ENCODE measurements at places on chromosomes 12 and 14.

GRCh38 chr14:93970965-93971634, 5.3 kb downstream of the ASB2 start:
- peak; percentile 44 for DNase-seq

DNA sequence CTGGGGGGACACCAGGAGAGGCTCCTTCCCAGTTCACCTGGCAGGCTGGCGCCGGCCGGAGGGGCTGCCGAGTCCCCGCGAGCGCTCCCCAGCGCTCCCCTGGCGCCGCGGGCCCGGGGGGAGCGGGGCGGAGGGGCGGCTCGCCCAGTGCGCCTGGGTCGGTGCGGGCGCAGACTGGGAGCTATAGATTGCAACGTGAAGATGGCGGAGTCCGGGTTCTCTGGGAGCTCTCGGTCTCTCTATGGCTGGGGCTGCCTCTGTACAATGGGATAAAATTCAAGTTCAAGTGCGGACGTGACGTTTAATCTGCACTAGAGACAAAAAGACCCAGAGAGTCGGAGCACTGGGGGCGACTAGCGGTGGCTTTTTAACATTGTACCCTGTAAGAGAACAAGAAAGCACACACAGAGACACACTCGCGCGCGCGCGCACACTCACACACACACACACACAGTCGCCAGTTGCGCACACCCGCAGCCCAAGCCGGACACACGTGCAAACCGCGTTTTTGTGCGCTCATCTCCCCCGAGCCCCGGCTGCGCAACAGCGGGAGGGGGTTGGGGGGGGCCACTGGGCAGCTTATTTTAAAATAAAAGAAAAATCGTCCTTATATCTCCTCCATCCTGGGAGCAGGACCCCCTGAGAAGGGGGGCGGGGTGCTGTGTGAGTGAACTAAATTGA, at the start of gene BCL11B:
BCL11B (minus strand) TSS at position 247 of the 681 bp plus-strand sequence. CDS start 979 bp downstream, outside the sequence.
- peak; percentile 84 for DNase-seq

GRCh38 chr14:88386256-88386794, 868 bp downstream of the SPATA7 start:
- no peak for DNase-seq

- DNase-seq = no peak
These were observed 486.2 kb downstream of the NELL2 start for GRCh38 chr12:44389896-44390295.

GRCh38 chr14:68936476-68936875, 42.6 kb downstream of the ACTN1 start:
- DNase-seq = no peak

DNA sequence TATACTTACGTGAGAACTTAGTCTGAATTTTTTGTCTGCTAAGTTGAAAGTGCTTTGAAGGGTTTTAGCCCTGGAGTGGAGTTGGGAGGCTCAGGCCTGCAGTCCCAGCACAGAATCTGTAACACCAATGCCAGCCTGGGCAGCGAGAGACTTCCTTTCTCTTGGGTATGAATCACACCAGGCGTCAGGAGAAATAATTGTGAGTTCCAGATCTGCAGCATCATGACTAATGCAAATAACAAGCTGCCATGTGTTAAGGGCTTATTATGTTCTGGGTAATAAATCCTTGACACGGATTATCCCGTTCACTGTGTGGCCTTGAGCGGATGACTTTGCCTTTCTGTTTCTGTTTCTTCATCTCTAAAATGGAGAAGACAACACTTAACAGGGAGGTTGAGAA, 70.6 kb downstream of the B4GALNT3 start:
- no peak for DNase-seq

GRCh38 chr12:93621986-93622385, 49.5 kb downstream of the SOCS2 start:
- DNase-seq = no peak

DNA sequence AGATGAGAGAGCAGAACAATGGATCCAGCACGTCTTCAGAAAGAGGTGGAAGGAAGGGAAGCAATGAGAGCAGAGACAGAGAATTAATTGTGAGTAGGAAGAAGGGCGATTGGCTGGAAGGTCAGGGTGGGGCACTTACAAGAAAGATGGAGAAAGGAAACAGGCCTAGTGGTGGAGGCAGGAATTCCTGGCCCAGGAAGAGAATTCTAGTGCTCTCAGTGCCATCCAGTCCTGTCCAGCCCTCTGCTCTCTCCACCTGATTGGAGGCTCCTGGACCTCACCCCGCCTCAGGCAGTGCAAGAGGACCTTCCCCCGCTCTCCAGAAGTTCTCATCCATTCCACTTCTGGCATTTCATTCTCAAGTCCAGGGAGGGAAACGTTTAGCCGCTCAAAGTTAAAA, 43.0 kb downstream of the NGB start:
- DNase-seq = no peak

- no peak for DNase-seq
These were observed 120.0 kb downstream of the KCNA5 start for GRCh38 chr12:5163661-5164060.

GRCh38 chr12:64890873-64891468, 66.5 kb downstream of the TBC1D30 start:
- no peak for DNase-seq

- DNase-seq = no peak
These were observed 82.1 kb downstream of the B4GALNT3 start for GRCh38 chr12:541676-542324.

DNA sequence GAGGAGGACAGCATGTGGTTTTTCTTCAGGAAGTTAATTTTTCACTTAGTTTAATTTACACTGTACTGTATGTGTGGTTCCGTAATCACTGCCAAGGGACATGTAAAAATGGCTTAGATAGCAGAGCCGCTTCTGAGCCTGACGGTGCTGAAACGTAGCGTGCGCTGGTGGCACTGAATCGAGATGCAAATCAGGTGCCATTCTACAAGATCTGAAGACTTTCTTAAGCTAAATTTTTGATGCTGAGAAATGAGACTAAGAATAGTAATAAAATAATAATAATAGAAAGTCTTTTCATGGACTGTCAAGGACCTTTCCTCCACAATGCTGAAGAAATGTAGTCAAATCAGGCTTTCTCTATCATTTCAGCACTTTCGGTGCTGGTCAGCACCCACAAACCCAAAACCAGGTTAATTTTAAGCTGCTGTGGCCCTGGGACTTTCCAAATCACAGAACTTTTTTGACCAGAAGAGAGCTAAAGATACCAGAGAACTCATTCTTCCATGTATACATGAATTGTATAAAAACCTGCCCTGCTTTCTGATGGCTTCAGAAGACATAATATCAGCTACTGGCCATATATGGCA, 183.3 kb upstream of the LMO3 start:
- no peak for DNase-seq

DNA sequence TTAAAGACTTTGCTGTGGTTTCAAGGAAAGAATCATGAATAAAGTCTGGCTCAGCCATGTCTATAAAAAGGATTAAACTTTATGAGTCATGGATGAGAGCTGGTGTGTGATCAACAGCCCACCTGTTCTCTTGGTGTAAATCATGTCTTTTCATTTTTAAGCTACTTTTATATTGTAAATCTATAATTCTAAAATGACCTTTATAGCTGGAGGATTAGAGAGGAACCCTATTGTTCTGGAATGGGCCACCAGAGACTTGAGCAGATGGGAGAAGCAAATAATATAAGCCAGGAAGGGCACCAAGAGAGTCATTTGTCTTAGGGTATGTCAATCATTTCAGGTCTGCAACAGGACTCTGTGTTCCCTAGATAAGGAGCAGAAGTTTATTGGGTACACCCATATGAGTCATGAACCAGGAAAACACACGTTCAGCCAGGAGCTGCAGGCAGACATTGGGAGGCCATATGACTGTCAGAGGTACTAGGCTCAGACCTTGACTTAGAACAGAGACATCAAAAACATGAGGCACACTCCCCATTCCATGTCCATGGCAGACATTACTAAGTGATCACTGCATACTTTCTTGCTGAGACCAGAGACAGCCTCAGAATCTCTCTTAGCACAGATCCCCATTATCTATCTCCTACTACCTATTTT, 49.3 kb downstream of the NDUFA12 start:
- no peak for DNase-seq

DNA sequence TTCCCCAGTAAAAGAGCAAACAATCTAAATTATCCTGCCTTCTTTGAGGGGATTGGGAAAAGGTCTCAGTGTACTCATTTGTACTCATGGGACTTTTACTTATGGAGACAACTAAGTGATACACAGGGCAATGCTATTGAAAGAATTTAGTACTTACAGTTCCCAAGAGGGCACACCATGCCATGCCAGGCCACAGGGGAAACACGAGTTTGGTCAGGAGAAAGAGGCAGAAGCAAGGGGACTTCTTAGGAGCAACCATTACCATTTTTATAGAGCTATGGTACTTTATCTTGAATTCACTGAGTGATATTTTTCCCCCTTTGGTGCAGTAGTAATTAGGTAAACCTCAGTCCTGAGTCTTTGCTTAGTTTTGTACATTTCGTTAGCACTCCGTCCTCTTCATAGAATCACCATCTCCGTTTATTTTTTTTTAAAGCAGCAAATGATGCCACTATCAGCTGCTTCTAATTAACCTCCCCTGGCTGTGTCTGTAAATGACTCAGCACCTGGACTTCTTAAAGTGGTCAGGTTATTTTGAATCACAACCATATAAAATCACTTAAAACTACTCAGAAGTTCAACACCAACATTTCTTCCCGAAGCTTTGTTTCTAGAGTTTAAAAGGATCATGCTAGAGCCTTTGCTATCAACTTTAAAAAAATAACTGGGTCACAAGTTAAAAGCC, 5.9 kb upstream of the WASHC3 start:
- DNase-seq = no peak

- no peak for DNase-seq
These were observed 2.4 kb upstream of the ASB2 start for GRCh38 chr14:93978735-93979134.

- DNase-seq = no peak
These were observed 37.3 kb upstream of the MYL2 start for GRCh38 chr12:110957652-110958051.

DNA sequence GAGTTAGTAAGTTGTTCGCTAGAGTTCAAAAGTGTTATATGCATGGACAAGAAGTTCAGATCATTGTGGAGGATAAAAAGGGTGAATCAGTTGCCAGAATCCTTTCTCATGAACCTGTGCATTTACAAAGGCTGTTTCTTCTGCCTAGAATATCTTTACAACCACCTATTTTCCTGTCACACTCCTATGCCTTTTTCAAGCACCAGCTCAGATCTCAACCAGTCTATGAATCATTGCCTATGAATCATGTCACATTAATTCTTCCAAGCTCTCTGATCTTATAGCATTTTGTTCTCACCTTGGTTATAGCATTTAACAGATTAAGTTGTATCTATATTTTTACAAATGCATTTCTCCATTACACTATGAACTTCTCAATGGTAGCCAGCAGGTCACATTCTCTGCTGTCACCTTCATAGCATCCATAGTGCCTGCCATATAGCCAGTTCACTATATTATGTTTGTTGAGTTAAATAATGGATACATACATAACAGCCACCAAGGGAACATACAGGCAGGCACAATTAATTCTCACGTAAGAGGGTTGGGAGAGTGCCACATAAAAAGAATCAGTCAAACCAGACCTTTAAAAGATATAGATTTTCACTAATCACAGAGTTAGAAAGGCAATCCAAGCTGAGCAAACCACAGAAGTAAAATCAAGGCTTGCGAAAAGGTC, 573.0 kb downstream of the FOXG1 start:
- DNase-seq = no peak

DNA sequence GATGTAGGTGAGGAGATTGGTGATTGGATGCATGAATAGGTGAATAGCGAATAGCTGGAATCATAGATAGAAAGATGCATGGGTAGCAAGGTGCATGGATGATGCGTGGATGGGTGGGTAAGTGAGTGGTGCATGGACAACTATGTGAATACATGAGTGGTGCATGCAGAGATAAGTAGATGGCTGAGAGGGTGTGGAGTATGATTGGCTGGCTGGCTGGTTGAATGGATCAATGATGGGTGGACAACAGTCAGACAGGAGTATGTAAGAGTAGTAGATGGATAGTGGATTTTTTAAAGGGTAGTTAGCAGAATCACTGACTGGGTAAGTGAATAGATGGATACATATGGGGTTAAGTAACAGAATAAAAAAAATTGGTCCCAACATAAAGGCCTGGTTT, 33.9 kb downstream of the SERPINA3 start:
- DNase-seq = no peak

DNA sequence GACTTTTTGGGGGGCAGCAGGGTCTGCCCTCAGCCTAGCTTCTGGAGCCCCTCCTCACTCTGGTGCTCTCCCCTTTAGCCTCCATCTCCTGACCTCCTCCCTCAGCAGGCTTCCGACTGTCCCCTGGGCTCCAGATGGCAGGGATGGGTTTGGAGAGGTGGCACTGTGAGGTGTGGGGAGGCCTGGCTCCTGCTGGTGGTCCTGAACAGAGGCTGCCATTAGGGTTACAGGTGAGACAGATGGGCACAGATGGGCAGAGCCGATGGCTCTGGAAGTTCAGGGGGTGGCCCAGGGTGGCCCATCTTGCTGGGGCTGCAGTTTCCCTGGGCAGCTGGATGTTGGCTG, 68.5 kb upstream of the BEGAIN start:
- no peak for DNase-seq

GRCh38 chr14:98725191-98725590, 546.8 kb downstream of the BCL11B start:
- no peak for DNase-seq

DNA sequence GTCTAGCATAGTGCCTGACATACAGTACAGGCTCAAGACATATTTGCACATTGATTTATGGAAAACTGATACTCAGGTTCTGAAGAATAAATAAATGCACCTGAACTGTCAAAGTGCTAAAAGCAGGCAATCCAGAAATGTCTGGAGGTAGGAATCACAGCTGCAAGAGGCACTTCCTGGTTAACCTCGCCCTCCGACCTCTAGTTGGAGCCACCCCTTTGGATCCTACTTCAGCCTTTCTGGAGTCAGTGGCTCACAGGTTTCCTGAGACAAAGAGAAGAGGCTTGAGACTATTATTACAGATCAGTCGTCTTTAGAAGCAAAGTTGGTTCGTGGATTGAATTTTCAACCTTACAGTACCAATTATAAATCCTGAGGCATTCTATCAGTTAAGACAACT, 13.0 kb downstream of the TCP11L2 start:
- no peak for DNase-seq

DNA sequence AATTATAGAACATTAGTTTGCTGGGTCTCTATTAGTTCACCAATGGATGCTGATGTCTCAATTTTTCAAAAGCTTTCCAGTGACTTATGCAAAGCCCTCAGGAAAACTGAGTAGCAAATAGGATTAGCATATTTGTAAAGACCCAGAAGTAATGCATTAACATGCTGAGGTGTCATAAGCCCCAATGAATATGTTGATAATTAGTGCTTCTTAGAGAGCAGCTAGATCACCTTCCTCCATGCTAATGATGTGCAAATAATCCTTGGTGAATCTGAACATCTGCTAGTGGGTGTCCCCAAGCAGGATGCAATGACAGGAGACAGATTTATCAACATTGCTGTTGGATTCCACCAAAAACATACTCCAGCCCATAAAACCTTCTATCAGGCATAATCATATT, 19.0 kb downstream of the IFNG start:
- no peak for DNase-seq

DNA sequence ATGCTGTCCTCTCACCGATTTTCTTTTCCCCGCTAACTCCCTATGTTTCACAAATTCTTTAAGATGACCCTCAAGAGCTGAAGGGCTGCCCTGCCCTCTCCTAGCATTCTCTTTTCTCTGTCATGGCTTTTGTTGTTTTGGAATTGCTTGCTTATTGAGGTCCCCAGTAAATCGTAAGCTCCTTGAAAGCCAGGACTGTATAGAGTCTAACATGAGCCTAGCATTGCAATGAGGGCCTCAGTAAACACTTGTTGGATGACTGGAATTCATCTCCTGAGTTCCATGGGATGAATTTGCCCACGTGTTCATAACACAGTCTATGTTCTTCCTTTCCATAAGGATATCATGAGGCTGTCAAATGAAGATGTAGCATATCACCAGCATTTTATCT, 92.2 kb downstream of the APAF1 start:
- no peak for DNase-seq

All from activated T-cell treated with anti-CD3 and anti-CD28 coated beads, Interleukin-2, amount 50 U/mL, for 1 hour (primary cell).